ENCODE measurements at places on chromosomes 1 and 21. TPM values are rescaled to one million over a fixed set of nuclear protein-coding genes. Genes with fewer than 3 reads are reported as not detected.

GRCh38 chr1:6141592-6141991, 38.5 kb downstream of the CHD5 start:
- no peak for DNase-seq

GRCh38 chr1:84110629-84111028, 33.4 kb upstream of the PRKACB start:
- no peak for DNase-seq

- DNase-seq, result no peak
Observed at GRCh38 chr1:160834945-160835565, 27.6 kb downstream of the CD244 start.

GRCh38 chr1:192730198-192730597, 78.6 kb upstream of the RGS2 start:
- DNase-seq, result no peak

- no peak for DNase-seq
Observed at GRCh38 chr21:46517361-46517760, 58.7 kb downstream of the DIP2A start.

GRCh38 chr1:54464031-54464476, 57.9 kb upstream of the SSBP3 start:
- no peak for DNase-seq

- DNase-seq, result no peak
Observed at GRCh38 chr1:210237981-210238380, 5.4 kb downstream of the SERTAD4 start.

- no peak for DNase-seq
Observed at GRCh38 chr1:226276987-226277386, 32.0 kb downstream of the LIN9 start.

DNA sequence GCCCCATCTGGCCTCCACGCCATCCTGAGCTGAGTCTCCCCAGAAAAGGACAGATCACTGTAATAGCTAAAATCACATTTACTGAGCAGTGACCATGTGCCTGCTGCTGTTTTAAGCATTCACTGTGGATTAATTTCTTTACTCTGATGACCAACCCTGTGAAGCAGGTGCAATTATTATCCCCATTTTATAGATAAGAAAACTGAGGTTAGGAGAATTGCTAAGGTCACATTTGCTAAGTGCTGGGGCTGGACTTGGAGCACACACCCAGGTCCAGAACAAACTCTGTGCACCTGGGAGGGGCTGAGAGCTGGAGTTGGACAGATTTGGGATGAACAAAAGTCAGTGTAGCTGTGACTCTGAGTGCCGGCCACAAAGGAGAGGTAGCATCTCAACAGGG, 58.0 kb downstream of the SDC3 start:
- DNase-seq, result no peak

- no peak for DNase-seq
Observed at GRCh38 chr1:22132517-22133235, 10.2 kb downstream of the WNT4 start.

DNA sequence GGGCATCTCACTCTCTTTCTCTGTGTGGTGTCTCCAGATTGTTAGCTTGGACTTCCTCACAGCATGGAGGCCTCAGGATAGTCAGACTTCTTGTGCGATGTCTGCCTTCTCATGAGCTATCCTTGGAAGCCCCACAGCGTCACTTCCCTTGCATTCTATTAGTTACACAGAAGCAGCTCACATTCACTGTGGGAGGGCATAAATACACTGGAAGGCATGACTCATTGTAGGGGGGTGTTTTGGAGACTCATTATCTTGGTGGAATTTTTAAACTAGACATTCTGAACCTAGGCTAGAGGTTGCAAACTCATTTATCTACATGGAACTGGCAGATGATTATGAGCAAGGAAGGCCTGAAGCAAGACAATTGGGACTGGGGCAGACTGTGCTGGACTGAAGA, 21.4 kb upstream of the FASLG start:
- peak; percentile 42 for DNase-seq

GRCh38 chr1:35298464-35298863, 30.0 kb downstream of the ZMYM4 start:
- DNase-seq, result no peak

GRCh38 chr1:9389968-9390367, 97.3 kb downstream of the SPSB1 start:
- DNase-seq, result no peak

GRCh38 chr1:212153635-212154034, 118.1 kb downstream of the DTL start:
- DNase-seq, result no peak

DNA sequence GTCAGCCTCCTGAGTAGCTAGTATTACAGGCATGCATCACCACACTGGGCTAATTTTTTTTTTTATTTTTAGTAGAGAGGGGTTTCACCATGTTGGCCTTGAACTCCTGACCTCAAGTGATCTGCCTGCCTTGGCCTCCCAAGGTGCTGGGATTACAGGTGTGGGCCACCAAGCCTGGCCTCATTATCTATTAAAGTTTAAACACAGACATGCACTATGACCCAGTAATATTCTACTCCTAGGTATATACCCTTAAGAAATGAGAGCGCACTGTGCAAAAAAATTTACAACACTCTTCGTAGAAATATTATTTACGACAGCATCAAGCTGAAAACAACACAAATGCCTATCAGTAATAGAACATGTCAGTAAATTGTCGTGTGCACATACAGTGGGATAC, 18.6 kb upstream of the SH2D1B start:
- DNase-seq, result no peak

CACHD1 gene
- 1.6 TPM for polyA plus RNA-seq

LCE2C gene
- polyA plus RNA-seq, result 0.41 TPM
